Caco-2 (cell line): ENCODE measurements at places on chromosomes 11 and 22.

DNA sequence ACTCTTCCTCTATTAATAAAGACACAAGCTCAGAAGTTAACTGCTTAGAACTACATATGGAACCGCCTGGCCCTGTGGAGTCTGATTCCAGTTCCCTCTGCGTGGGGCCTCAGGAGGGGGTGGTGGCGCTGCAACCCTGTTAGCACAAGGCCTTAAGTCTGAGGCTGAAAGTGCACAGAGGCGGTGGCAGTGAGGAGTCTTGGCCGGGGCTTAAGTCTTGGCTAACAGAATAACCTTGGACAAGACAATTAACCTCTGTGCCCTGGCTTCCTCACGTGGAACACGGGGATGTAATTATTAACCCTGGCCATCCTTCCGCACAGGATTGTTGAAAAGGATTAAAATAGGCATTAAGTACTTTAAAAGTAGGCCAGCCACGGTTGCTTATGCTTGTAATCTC lies 191.5 kb downstream of the CEP164 start:
- peak; percentile 63 for DNase-seq

DNA sequence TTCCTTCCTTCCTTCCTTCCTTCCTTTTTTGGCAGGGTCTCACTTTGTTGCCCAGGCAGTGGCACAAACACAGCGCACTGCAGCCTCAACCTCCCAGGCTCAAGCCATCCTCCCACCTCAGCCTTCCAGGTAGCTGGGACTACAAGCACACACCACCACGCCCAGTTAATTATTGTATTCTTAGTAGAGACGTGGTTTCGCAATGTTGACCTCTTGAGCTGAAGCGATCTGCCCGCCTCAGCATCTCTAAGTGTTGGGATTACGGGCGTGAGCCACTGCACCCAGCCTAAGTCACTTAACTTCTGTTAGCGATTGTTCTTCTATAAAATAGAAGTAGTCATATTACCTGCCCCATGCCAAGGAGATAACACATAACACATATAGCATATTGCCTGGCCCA lies 2.8 kb upstream of the SYTL2 start:
- peak; percentile 67 for DNase-seq

DNA sequence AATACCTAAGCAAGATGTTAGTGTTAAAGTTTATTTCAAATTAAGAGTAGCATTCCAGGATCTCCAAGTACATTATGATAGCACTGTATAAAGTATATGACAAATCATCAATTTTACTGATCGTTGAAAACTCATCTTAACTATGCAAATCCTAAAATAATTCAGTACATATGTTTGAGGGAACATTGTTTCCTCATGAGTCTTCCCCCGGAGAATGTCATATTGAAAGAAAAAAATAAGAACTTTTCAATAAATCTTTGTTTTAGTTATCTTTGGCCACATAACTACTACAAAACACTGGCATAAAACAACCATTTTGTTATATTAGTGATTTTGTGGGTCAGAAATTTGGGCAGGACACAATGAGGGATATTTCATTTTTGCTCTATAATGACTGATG lies 135.4 kb downstream of the METTL15 start:
- no peak for DNase-seq

- DNase-seq = no peak
These were observed 192.5 kb upstream of the RAG2 start for GRCh38 chr11:36790526-36790925.
